ENCODE measurements at places on chromosomes 4 and X.

DNA sequence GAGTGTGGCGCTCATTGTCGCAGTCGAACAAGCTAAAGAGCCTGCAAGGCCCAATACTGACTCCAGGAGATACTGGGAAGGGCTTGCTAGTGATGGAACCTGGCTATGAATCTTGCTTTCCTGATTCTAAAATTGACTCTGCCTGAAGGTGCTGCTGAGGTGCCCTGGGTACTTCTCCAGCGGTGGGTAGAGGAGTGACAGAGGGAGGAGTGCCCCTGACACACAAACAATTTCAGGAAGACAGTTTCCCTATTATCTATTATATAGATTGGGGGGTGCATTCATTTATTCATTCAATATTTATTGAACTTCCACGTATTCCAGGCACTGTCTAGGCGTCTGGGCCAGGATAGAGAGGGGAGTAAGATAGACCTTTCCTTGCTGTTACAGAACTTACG lies 339.2 kb upstream of the GATB start:
- no peak for DNase-seq

GRCh38 chr4:169286562-169287301 lies 16.0 kb upstream of the SH3RF1 start:
- DNase-seq: no peak

- no peak for DNase-seq
Measured at GRCh38 chr4:168293386-168293975, 25.1 kb downstream of the DDX60 start.

DNA sequence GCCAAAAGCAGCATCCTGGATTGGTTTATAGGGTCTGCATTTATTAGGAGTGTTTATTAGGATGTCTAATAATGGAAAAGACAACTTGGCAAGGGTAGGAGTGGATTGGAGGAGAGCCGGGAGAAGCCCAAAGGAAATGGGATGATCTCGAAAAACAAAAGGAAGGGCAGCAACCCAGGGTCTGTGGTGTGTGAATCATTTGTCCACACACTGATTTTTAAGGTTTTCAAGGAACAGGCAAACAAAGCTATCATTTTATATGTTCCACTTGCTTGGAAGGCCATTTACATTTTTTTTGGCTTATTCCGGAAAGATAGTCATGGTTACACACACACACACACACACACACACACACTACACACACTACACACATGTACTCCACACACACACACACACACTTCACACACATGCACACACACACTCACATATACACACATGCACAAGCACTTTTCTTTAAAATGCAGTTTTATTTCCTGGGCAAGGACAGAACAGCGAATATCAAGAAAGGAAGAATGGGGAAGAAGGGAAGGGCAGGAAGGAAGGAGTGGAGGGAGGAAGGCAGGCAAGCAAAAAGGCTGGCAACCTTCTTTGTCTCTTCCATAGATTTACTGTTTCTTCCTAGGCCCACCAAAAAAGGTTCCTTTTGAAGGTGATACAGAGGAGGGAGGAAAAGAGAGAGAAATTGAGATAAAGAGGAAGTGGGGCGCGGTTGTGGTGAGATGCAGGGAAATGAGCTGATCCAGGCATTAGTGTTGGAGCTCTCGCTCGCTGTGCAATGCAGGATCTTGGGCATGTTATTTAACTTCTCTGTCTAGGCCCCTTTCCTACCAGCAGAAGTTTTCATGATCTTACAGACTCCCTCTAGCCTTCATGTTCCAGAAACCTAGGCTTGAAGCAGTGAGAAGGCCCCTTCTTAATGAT lies 88.6 kb upstream of the MAML3 start:
- DNase-seq: no peak

- no peak for DNase-seq
Measured at GRCh38 chr4:165929662-165930061, 56.6 kb downstream of the TLL1 start.

- no peak for DNase-seq
Measured at GRCh38 chr4:26261405-26261804, 59.4 kb upstream of the RBPJ start.

DNA sequence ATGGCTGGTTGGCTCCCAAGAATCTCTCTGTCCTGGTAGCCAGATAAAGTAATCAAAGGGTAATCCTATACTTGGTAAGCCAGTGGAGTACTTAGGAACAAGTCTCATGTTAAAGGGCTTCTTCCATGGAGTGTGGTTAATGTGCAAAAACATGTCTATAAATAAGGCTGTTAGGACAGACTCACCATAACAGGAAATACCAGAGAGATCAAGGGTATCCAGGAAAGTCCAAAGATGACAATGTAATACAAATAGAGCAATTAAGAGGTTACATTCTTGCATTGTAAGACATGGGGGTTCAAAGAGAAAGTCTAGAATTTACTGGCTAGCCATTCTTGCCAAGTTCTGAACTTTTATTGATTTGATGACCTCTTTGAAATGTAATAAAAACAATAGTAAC lies 61.9 kb upstream of the ZCCHC13 start:
- DNase-seq: no peak

DNA sequence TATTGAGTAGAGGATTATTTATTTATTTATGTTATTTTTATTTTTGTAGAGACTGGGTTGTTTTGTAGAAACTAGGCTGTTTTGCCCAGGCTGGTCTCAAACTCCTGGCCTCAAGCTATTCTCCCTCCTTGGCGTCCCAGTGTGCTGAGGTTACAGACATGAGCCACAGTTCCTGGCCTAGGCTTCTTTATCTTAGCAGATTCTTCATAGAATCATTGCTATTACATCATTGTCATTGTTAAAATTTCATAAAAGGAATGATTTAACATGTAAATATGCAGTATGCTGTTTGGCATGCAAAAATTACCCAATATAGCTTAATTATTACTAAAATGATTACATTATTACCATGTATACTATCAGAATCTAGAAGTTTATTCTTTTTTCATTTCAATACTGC lies 24.2 kb downstream of the SULT1E1 start:
- no peak for DNase-seq

GRCh38 chrX:30568136-30568535 lies 9.4 kb downstream of the TASL start:
- DNase-seq: no peak

DNA sequence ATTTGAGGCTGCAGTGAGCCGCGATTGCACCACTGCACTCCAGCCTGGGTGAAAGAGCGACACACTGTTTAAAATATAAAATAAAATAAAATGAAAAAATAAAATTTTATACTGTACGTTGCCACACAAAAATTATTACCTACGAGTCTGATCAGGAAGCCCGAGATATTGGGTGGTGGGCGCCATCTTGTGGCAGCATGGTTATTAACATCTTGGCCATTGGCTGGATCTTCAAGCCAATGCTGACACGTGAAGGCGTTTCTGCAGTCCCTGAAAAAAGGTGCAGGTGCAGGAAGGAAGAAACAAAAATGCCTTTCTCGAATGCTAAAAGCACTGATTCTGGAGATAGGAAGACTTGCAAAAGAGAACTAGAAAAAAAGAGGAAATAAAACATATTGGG lies 4.9 kb upstream of the TLR8 start:
- peak; percentile 69 for DNase-seq

- DNase-seq: no peak
Measured at GRCh38 chrX:130909469-130910136, 6.6 kb upstream of the ENOX2 start.

DNA sequence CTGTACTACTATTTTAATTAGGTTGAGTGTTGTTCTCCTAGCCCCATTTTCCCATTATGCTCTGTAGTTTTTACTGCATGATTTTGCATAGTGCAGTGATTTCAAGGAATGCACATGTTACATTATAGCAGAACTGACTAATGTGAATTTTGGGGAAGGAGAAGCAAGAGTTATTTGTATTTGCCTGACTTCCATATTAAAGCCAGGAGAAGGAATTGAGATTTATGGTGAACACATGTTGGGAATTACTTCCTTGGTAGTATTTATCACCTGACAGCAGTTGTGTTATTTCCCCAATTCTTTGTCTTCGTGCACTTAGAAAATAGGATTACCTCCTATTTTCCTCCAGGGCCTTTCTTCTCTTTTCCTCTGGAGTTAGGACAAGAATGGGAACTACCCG lies 3.2 kb downstream of the TMEM144 start:
- no peak for DNase-seq

GRCh38 chrX:88526385-88526784 lies 220.6 kb upstream of the CPXCR1 start:
- no peak for DNase-seq

- no peak for DNase-seq
Measured at GRCh38 chr4:117986321-117986720, 48.0 kb upstream of the NDST3 start.

GRCh38 chrX:75547783-75548182 lies 24.9 kb upstream of the ZDHHC15 start:
- no peak for DNase-seq

- DNase-seq: no peak
Measured at GRCh38 chr4:101649790-101650515, 140.6 kb upstream of the BANK1 start.

GRCh38 chrX:39050427-39050826 lies 249.2 kb downstream of the MID1IP1 start:
- DNase-seq: no peak

- no peak for DNase-seq
Measured at GRCh38 chr4:148061141-148061481, 329.2 kb downstream of the ARHGAP10 start.

GRCh38 chrX:123217077-123217476 lies 33.0 kb downstream of the GRIA3 start:
- DNase-seq: no peak

GRCh38 chr4:185840201-185840600 lies 28.2 kb upstream of the SORBS2 start:
- no peak for DNase-seq

GRCh38 chr4:84177831-84178542 lies 321.1 kb downstream of the NKX6-1 start:
- no peak for DNase-seq

DNA sequence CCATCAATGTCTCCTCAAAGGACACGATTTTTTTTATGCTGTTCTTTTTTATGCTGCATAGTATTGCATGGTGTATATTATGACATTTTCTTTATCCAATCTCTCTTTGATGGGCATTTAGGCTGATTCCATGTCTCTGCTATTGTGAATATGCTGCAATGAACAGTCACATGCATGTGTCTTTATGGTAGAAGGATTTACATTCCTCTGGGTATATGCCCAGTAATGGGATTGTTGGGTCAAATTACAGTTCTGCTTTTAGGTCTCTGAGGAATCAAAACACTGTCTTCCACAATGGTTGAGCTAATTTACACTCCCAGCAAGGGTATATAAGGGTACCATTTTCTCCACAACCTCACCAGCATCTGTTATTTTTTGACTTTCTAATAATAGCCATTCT lies 113.9 kb downstream of the GRIA3 start:
- DNase-seq: no peak

- peak; percentile 26 for DNase-seq
Measured at GRCh38 chr4:121192480-121192879, 28.4 kb upstream of the TNIP3 start.

- no peak for DNase-seq
Measured at GRCh38 chrX:38868321-38868720, 67.1 kb downstream of the MID1IP1 start.

DNA sequence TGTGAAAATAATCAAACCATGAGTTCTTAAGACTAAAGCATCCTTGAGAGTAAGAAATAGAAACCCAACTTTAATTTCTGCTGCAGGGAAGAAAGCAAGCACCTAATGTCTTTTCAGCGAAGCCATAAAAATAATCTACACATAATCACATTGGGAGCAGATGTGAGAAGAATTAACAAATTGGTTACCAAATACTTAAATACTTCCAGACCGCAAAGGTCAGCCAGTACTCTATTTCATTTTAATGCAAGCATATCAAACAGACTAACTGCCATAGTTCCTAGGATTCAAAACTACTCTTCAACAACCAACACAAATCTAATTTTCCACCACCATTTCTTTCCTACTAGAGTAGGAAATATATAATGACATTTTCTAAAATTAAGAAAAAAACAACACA lies 144.8 kb upstream of the SLIT2 start:
- no peak for DNase-seq

- DNase-seq: no peak
Measured at GRCh38 chr4:7687796-7688195, 251.9 kb downstream of the AFAP1 start.

- no peak for DNase-seq
Measured at GRCh38 chrX:34560180-34560579, 96.9 kb downstream of the TMEM47 start.

DNA sequence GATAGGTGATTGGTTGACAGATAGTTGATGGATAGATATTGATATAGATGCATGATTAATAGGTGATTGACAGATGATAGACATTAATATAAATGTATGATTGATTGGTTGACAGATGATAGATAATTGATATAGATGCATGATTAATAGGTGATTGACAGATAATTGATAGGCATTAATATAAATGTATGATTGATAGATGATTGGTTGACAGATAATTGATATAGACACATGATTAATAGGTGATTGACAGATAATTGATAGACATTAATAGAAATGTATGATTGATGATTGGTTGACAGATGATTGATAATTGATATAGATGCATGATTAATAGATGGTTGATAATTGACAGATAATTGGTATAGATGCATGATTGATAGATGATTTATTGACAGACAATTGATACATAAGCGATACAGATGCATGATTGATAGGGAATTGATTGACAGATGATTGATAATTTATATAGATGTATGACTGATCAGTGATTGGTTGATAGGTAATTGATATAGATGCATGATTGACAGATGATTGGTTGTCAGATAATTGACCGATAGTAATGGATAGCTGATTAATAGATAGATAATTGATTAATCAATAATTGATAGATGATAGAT lies 44.9 kb upstream of the PPP2R3B start:
- no peak for DNase-seq

- DNase-seq: no peak
Measured at GRCh38 chr4:38195486-38195885, 235.3 kb downstream of the PTTG2 start.

DNA sequence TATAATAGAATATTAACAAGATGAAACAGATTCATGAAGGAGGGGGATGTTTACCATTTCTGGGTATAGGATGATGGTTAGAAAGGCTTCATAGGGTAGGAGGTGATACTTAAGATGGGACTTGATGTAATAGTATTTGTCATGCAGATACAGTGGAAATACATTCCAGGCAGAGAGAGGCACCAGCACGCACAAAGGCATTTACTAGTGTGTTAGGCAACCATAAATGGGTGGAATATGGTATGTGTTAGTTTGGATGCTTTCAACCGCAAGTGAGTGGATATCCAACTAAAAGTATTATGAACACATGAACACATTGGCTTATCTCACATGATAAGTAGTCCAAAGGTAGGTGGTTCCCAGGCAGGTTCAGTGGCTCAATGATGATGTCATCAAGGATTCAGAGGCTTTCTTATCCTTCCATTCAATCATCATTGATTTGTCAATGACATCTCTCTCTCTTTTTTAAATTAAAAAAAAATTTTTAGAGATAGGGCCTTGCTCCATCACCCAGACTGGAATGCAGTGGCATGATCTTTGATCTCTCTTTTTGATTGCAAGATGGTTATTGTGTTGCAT lies 12.7 kb upstream of the STARD8 start:
- DNase-seq: no peak

Measured in activated CD4-positive, alpha-beta T cell treated with anti-CD3 and anti-CD28 coated beads for 4 hours (primary cell).